ENCODE measurements at places on chromosomes 1 and 21.

DNA sequence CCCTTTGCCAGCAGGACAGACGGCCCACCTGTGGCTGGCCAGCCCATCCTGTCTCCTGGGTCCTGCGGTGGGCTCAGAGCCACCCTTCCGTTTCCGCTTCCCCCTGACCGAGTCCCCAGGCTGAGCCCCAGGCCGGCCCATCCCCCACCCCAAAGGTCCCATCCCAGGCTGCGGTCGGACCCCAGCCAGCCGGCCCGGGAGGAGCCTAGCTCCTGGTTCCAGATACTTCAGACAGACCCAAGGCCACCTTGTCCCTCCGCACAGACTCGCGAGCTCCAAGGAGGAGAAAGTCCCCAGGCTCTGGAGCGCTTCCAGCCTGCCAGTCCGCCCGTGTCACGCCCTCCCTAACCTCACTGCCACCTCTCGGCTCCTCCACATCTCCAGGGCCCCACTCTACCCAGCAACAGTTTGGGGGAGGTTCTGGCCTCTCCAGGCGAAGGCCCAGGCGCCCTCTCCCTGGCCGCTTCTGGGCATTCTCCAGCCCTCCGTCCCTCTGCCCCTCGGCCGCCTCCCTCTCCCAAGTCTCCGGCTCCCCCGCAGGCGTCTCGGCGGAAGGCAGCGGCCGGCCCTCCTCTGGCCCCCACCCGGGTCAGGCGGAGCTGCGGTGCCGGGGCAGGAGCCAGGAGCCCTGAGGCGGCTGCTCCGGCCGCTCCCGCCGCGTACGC lies 835 bp downstream of the LRRN2 start:
- no peak for DNase-seq

DNA sequence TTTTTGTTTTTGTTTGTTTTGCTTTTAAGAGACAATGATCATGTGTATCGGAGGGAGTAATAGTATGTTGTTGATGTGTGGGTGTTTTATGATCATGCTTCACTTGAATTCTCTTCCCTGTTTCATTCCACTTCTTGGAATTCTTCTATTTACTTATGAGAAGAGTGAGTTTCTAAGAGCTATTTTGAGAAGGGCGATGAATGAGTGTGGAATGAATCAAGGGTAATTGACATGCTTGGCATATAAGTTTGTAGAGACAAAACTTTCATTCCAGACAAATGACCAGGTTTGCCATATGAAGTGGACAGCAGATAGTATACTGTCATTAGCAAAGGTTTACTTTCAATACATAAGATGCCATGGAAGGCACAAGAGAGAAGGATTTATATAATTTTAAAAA lies 42.3 kb upstream of the PDC start:
- no peak for DNase-seq

GRCh38 chr1:179156026-179156425 lies 73.5 kb downstream of the ABL2 start:
- DNase-seq, result no peak

DNA sequence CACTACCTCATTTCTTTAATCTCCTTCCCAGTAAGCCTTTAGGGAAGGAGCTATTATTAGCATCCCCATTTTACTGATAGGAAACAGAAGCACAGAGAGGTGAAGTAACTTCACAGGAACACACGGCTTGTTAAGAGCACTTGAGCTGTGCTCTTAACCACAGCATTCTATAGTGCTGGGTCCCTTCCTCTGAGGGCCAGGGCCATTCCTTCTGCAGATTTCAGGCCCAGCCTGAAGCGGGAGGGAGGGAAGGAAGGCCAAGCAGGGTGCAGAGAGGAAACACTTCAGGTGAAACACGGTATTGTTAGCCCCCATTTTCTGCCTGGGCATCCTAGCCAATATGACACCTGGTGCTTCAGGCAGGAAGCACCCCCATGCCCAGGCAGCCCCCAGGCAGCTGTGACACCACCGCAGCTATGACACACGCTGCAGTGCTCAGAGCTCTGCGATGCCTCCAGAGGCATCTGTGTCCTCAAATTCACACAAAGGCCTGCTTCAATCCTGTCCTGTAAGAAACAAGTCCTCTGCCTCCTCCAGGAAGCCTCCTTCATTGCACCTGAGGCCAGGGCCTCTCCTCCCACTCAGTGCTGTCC lies 4.5 kb upstream of the EXTL1 start:
- DNase-seq, result no peak

GRCh38 chr1:214438530-214438929 lies 112.9 kb downstream of the PTPN14 start:
- no peak for DNase-seq

- no peak for DNase-seq
These were observed 46.8 kb upstream of the TSPAN2 start for GRCh38 chr1:115136106-115136505.

DNA sequence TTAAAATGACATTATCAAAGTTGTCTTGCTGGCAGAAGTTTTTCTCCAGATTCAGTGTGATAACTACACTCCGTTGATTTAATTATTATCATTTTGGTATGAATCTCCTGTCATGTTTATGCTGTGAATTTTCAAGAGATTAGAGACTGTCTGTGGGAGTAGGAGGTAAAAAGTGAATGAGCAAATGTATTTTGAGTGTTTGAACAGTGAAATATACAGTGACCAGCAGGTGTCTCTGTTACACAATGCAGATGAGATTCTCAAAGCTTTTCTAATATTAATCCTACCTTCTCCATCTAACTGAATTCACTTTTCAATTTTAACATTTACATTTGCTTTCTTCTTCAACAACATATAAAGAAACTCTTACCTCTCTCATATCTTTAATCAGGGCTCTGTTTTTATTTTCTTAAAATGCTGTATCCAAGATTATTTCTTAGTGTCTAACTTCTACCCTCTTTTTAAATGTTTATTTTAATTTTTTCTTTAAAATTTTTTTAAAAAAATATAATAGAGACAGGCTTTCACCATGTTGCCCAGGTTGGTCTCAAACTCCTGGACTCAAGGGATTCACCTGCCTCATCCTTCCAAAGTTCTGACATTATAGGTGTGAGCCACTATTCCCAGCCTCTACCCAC lies 20.9 kb upstream of the HSPA13 start:
- no peak for DNase-seq

DNA sequence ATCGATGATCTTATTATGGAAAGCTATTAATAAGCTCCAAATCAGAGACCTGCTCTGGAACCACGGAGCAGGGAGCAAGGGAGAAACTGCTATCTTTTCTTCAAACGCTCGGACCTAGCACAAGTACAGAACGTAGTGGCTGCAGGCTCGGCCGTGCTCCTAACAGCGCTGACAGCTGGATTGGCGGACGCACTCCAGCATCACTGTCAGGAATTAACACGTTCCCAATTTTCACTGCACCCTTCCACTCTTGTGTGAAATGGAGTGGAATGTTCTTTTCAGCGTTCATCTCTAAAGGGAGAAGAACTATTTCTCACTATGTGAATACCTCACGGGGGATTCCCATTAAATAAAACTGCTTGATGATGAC lies 106.9 kb downstream of the ZNF281 start:
- no peak for DNase-seq

- DNase-seq, result no peak
These were observed 2.5 kb downstream of the AKNAD1 start for GRCh38 chr1:108854221-108855019.

Measured in activated CD4-positive, alpha-beta T cell treated with anti-CD3 and anti-CD28 coated beads, Interleukin-2, amount 50 U/mL, for 1 hour (primary cell).